Activated CD8-positive, alpha-beta memory T cell treated with anti-CD3 and anti-CD28 coated beads, Interleukin-2, amount 50 U/mL, for 4 hours (primary cell): ENCODE measurements at places on chromosomes 1 and 21.

- no peak for DNase-seq
Observed at GRCh38 chr1:222096883-222097282, 355.0 kb upstream of the DUSP10 start.

DNA sequence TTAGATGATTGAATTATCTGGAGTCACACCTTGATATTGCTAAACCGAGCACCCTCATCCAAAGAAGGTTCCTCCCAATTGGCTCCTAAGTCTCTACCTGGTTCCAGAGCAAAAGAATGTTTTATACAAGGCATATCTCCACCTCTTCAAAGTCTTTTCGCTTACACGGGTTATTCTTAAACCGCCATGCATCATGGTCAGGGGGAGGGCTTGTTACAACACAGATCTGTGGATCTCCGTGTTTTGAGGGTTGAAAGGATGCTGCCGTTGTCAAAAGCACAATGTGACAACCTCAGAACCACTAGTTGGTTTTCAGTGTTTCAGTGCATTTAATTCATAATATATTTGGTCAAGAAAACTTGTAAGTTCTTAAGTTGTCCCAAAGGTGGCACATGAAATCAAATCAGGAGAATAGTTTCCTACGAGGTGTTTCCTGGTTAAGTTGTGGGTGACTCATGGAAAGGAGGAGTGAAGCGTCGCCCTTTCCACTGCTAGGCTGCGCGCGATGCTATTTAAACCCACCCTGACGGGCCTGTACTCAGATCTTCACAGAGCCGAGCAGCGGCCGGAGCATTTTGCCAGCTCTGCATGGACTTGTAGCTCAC lies 1531.6 kb upstream of the TPTE start:
- no peak for DNase-seq

GRCh38 chr1:53381790-53382401 lies 54.0 kb upstream of the LRP8 start:
- no peak for DNase-seq

DNA sequence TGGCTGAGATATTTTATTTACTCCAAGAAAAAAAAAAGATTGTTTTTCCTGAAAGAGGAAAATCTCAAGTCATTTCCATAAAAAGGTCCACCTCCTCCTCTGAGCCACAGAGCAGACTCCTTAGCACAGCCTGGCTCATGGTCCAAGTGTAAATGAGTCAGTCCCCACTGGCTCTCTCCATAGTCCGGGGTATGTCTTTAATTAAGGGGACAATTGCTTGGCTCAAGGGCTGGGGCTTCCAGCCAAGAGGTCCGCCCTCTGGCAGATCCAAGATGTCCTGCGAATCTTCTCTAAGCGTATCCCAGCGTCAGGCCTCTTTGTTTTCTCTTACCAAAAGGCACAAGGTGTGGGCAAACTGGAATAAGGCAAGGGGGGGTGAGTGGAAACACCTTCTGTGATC lies 33.3 kb downstream of the FOXD2 start:
- DNase-seq = no peak

- peak; percentile 8 for DNase-seq
Observed at GRCh38 chr1:53592985-53593757, 134.0 kb downstream of the DMRTB1 start.

DNA sequence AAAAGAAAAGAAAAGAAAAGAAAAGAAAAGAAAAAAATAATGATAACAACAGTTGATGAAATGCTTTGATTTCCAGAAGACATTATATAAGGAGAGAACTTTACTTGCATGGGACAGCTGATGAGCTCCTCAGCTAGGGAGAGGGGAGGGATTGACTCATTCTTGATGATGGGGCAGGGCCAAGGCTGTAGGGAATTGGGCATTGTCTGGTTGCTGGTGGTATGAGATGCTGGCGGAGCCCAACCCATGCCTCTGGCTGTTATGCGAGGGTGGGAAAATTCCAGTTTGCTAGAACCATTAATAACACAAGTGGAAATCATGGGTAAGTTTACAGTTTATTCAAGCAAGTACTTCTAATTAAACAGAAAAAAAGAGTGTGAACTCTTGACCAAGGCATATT lies 36.0 kb upstream of the KIF26B start:
- DNase-seq = no peak

- DNase-seq = no peak
Observed at GRCh38 chr1:54367613-54368012, 38.6 kb downstream of the SSBP3 start.

- DNase-seq = no peak
Observed at GRCh38 chr1:14113841-14114567, 414.0 kb downstream of the PRDM2 start.

DNA sequence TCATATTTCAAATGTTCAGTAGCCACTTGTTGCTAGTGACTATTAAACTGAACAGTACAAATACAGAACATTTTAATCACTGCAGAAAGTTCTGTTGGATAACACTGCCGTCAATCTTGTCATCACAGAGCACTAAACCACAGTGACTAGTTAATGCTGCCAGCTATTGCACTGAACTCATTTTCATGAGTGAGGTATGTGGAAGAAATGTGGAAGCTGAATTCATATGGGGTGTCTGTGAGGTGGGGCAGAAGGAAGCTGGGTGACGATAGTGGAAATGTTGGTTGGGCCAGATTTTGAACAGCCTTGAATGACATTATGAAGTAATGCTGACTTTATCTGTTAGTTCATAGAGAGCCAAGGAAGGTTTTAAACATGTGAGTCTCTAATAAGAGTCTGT lies 49.6 kb downstream of the OSBPL9 start:
- DNase-seq = no peak

DNA sequence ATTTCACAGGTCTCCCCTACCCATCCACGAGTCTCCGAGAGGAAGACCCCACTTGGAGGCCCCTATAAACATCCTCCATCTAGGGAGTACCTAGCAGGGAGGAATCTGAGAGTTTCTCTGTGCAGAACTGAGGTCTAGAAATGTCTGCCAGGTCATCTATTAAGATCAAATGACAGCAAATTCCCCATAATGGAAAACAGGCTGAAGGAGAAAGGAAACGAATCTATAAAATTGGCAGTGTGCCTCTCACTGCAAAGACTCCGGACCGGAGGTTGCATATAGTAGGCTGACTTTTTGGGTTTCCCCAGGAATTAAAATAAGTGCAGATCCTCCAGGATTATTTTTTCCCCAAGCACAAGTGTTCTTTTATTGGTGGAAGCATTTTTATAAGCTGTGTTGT lies 57.7 kb downstream of the NMNAT2 start:
- no peak for DNase-seq

DNA sequence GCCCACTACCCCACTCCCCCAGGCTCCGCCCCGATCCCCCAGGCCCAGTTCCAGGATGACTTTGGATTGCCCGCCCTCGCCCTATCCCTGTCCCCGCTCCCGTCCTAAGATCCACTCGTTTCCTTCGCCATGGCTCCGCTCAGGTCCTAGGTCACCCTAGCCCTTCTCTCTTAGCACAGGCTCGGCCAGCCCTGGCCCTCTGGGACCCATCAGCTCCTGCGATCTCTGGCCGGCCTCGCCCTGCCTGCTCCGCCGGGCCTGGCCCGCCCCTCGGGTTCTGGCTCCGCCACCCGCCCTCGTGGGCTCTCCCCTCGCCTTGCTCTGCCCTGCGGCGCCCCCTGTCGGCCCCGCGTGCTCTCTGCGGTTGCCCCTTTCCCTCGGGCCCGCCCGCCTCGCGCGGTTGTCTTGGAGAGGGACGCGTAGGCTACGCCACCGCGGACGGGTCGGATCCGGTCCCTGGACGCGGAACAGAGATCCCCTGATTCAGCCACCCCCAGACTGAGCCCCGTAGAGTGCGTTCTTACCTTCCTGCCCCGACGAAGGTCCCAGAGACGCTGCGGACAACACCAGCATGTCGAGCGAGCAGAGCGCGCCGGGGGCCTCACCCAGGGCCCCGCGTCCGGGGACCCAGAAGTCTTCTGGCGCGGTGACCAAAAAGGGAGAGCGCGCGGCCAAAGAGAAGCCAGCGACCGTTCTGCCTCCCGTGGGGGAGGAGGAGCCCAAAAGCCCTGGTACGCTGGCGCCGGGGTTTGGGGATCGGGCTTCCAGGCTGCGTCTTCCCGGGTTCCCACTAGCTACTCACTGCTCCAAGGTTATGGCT lies at the start of gene LRRC71:
Gene LRRC71 (plus strand): TSS at position 400 of the 820 bp plus-strand sequence. CDS start 172 bp downstream, at position 572.
- peak; percentile 60 for DNase-seq

- no peak for DNase-seq
Observed at GRCh38 chr1:211378844-211379243, 52.2 kb downstream of the TRAF5 start.

DNA sequence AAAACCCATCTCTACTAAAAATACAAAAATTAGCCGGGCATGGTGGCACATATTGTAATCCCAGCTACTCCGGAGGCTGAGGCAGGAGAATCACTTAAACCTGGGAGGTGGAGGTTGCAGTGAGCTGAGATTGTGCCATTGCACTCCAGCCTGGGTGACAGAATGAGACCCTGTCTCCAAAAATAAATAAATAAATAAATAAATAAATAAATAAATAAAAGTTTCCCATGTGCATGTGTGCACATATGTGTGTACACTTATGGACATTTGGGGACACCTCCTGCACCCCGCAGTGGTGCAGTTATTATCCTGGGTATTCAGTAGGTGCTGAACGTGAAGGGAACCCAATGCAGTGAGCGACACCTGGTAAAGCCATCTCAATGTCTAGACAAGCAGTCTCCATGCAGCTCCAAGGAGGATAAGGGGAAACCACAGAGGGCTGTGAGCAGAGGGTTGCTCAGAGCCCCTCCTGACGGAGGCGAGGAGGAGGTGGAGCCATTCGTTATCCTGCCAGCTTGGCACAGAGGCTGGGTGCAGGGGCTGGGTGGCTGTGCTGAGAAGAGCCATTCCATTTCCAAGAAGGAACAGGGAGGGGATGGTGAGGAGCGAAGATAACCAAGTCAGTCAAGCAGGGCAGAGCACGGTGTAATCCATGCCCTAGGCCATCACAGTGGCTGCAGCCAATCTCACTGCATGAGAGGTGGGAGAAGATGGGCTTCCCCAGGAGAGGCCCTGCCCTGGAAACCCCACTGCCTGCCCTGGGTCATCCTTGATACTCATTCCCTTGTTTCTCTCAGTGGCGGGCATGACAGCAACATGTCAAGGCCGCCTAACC lies 25.6 kb downstream of the UBIAD1 start:
- no peak for DNase-seq

DNA sequence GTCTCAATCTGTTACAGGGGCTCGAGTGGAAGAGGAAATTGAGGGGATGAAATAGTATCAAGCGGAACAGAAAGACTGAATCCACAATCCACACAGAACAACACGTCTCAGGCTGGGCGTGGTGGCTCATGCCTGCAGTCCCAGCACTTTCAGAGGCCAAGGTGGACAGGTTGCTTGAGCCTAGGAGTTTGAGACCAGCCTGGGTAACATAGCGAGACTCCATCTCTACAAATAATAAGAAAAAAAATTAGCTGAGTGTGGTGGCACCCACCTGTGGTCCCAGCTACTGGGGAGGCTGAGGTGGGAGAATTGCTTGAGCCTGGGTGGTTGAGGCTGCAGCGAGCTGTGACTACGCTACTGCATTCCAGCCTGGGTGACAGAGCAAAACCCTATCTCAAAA lies 25.7 kb downstream of the VPS26C start:
- no peak for DNase-seq
